ENCODE measurements at places on chromosomes 4 and X.

DNA sequence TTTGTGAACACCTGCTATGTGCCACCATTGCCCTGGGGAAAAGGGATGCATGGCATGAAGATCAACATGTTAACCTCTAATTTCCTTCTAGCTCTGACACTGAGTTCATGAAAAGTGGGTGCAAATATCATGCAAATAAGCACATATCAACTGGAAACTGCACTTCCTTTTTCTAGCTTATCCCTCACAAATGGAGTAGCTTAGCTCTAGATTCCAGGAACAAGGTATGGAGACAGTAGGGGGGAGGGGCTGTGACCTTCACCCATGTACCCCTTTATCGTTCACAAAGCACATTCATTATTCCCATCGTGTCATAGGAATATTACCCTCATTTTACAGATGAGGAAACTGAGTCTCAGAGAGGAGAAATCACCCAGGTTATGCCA lies 37.4 kb downstream of the STARD8 start:
- DNase-seq = no peak

GRCh38 chr4:89708903-89709421 lies 128.0 kb downstream of the SNCA start:
- no peak for DNase-seq

DNA sequence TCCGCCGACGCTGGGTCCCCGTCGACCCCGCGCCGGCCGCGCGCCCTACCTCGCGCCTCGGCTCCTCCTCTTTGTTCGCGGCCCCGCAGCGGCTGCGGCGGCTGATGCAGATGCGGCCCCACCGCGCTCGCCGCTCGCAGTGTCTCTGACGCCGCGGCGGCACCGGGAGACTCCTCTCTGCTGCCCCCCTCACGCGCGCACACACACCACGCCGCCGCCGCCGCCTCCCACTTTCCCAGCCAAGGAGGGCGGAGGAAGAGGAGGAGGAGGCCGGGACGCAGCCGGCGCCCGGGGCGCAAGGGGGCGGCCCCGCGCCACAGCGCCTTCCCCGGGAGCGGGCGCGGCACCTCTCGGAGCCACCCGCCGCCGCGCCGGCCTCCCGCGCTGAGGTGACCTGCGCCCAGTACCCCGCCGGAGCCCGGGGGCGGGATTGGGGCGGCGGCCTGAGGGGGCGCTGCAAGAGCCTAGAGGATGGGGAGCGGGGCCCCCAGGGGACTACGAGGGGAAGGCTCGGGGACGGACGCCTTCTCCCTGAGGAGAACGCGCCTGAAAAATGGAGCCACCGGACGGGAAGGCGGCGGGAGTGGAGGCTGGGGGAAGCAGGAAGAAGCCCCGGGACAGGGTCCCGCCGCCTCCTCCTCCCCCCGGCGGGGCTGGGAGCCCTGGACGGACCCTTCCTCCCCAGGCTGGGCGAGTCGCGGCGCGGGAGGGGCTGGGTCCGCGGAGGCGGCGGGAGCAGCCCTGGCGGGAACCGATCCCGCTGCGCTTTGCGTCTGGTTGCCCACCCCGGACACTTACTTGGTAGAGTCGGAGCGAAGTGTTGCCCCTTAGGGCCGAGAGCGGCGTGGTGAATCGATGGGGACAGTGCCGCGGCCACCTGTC lies at the start of gene SH3RF1:
Gene SH3RF1 (minus strand): TSS at position 147 of the 882 bp plus-strand sequence. CDS start 1,744 bp downstream, outside the sequence.
- DNase-seq = peak; percentile 77

DNA sequence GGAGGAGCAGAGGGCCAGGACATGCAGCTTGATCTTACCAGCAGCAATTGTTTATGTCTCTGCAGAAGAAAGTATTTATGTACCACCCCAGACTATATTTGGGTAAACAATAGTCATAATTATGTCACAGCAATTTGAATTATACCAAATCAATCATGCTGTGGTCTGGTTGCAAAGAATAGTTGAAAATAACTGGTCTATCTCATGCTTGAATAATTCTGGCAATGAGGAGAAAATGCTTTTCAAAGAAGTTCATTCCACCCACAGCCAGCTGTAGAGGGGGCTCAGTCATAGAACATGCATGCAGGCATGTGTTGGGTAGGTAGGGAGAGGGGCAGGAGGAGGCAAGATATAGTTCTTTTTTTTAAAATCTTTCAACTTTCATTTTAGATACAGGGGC lies 399.2 kb downstream of the IL15 start:
- no peak for DNase-seq

DNA sequence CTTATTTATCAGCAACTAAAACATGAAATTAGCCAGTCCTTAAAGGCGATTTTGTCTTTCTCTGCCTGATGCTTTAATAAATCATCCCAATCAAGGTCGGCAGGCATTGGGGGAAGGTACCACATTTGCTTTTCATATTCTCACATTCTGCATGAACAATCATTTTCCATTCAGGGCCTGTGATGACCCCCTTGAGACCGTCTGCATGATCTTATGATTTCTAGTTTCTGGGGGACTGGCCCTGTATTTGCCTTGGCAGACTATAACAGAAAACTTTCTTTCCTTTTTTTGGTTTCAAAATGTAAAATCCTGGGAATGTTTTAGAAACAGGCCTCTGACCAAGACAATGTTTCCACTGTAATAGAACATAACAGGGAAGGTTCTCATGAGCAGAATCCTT lies 296.8 kb downstream of the IDS start:
- DNase-seq = no peak

- peak; percentile 72 for DNase-seq
These were observed 2.2 kb downstream of the NHS start for GRCh38 chrX:17377091-17377717.

- no peak for DNase-seq
These were observed 43.6 kb downstream of the ADGRG4 start for GRCh38 chrX:136344320-136344719.

- DNase-seq = no peak
These were observed 109.4 kb upstream of the AFAP1 start for GRCh38 chr4:8048856-8049676.

GRCh38 chr4:102867278-102868152 lies 1.3 kb upstream of the CISD2 start:
- DNase-seq = no peak

DNA sequence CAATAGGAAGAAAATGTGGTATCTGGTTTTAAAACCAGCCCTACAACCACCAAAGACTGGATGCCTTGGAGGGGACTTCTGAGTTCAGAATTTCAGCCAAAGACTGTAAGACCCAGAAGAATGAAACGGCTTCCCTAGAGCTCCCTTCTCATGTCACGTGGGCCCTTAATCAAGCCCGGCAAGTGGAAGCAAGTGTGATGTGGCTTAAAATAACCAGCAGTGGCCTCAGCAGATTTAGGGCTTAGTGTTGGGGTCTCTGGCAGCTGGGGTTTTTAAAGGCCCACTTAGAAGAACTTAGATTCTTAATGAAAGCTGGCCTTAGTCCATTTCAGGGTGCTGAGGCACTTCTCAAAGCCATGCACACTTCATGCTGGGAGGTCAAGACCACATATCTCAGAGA lies 111.2 kb upstream of the TBC1D9 start:
- no peak for DNase-seq

All from HT-29 (cell line).